ENCODE measurements at places on chromosomes 6 and 20.

- no peaks in the 10 kb centered on the region for H3K4me1 ChIP-seq
- no peak overlapping the region for H3K4me3 ChIP-seq
- no peaks in the 10 kb centered on the region for H3K36me3 ChIP-seq
- no peaks in the 10 kb centered on the region for H3K27me3 ChIP-seq
- H3K27ac ChIP-seq, result no peak overlapping the region
- no peak for DNase-seq
Measured at GRCh38 chr6:115120391-115120790, 777.6 kb upstream of the HS3ST5 start.

- peaks cover 7% of the 10 kb centered on the region for H3K36me3 ChIP-seq
- no peak for DNase-seq
- no peak overlapping the region for H3K27ac ChIP-seq
- H3K4me3 ChIP-seq, result no peak overlapping the region
Measured at GRCh38 chr20:13274275-13274861, 53.3 kb downstream of the ISM1 start.

DNA sequence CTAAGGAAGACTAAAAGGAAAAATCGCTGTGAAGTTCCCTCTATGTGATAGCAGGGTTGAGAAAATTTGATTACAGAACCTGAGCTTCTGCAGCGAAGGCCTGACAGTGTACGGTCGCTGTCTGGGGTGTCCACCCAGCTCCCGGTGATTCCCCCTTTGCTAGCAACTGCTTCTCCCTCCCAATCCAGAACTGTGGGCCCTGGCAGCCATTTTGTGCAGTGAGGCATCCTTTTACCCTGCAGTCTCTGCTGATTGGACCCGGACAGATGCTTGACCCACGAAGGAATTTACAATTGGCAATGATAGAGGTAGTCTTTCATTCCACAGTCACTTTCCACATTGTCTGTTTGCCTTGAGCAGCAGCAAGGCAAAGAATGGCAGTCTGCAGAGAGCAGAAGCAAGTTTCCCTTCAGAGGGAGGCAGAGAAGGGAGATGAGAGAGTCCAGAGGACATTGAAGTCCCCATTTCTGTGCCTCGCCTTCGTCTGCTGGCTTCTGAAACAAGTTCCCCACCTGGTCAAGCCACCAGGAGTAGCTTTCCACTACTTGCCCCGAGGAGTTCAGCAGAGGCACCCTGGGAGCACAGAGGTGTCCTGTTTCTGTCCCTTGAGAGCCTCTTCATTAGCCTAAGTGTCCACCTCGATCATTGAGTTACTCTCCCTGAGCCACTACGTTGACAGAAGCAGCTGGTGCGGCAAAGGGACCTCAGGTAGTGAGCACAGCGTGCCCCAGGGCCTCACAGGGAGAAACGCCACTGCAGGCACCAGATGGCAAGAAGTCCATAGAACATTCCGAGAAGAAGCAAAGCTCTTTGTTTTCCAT lies 370.3 kb downstream of the NRN1 start:
- peaks cover 9% of the 10 kb centered on the region for H3K4me1 ChIP-seq
- DNase-seq, result no peak
- no peak overlapping the region for H3K27ac ChIP-seq
- H3K36me3 ChIP-seq, result peaks cover 14% of the 10 kb centered on the region

DNA sequence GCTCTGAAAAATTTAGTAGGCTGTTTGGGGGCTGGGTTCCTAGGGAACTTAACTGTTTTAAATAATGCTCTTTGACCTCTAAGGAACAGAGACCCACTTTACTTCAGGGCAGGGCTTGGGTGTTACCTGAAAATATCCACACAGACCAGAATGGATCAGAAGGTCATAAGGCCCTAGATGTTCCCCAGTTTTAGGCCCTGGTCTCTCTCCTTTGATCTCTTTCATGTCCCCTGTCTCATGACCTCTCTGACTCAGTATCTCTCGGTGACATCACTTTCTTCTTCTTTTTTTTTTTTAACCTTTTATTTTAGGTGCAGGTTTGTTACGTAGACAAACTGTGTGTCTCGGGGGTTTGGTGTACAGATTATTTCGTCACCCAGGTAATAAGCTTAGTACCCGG lies 272.1 kb upstream of the SGK1 start:
- H3K36me3 ChIP-seq, result no peaks in the 10 kb centered on the region
- H3K27ac ChIP-seq, result no peak overlapping the region
- H3K4me1 ChIP-seq, result peaks cover 2% of the 10 kb centered on the region

DNA sequence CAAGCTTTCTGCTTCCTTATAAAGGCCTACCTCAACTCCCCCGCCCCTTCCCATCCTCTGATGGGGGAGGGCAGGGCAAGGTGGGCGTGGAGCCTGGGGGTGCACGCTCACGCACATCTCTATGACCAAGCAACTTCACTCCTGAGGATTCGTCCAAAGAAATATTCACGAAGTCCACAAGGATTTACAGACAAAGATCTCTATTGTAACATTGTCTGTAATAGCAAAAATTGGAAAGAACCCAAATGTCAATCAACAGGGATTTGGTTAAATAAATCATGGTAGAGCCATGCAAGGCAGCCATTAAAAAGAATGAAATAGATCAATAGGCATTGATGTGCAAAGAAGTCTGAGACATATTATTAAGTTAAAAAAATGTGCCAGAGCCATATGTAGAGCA lies 130.4 kb upstream of the AFDN start:
- H3K4me3 ChIP-seq, result no peak overlapping the region
- H3K27ac ChIP-seq, result no peak overlapping the region
- no peaks in the 10 kb centered on the region for H3K36me3 ChIP-seq
- peaks cover 18% of the 10 kb centered on the region for H3K4me1 ChIP-seq
- H3K27me3 ChIP-seq, result peaks cover 33% of the 10 kb centered on the region
- no peak for DNase-seq

DNA sequence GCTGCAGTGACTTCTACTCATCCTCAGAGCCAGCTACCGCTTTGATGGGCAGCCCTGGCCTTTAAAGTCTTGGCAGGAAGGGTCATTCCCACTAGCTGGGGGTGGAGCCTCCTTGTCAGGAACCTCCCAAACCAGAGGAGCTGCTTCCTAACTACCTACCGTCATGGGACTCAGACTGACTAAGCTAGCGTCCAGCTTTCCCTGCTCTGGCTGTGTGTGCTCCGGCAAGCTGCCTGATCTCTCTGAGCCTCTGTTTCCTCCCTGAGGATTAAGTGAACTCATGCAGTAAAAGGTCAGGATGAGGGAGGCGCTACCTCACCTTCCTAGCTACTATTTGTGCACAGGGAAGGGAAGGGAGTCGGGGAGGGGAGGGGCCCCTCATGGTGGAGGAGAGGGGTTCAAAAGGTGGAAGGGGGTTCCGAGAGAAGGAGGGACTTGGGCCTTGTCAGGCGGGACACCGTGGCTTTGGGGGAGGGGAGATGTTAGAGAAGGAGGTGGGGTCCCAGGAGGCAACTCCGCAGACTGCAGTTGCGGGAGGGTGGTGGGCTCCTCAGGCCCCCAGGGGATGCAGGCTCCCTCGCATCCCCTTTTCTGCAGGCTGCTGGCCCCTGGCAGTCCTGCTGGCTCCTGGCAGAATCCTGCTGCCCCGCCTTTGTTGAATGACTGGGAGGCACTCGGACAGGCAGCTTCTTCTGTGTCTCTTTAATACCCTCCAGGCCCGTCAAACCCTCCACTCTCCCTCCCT lies 9.8 kb downstream of the DUSP15 start:
- no peaks in the 10 kb centered on the region for H3K36me3 ChIP-seq
- DNase-seq, result no peak
- H3K27ac ChIP-seq, result no peak overlapping the region
- H3K4me1 ChIP-seq, result peaks cover 23% of the 10 kb centered on the region
- H3K27me3 ChIP-seq, result peaks cover 28% of the 10 kb centered on the region
- H3K4me3 ChIP-seq, result peak overlapping the region; percentile 26

DNA sequence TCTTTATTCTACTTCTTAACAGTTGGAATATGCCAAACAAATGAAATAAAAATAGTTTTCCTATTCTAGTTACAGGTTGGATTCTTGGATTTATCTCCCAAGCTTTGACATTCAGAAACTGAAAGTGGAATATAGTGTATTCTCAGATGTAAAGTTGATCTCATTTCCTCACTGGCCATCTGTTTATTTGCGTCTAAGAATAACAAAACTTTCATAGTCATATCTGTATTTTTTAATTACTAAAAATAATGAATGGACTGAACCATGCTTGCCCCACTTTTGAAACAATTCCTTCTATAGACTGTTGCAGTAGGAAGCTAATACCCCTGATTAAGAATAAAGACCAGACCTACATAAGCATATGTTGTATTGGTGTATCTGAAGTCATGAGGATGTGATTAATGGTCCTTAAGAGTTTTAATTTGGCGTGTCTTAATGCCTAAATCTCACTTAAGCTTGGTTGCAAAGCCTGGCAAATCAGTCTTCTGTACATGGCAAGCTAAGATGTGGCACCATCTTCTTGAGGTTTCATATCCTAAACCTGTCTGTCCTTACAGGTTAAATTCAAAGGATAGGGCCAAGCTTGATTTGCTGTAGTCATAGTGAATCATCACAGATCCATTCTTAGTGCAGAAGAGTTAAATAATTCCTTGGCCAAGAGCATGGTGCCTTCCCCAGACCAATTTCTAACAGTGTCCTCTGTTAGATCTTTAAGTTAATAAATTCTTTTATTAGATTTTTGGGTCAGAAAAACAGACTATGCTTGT lies 58.9 kb downstream of the FOXO3 start:
- H3K27ac ChIP-seq, result no peak overlapping the region
- H3K27me3 ChIP-seq, result no peaks in the 10 kb centered on the region
- H3K4me1 ChIP-seq, result peaks cover 16% of the 10 kb centered on the region
- no peaks in the 10 kb centered on the region for H3K36me3 ChIP-seq
- DNase-seq, result no peak

DNA sequence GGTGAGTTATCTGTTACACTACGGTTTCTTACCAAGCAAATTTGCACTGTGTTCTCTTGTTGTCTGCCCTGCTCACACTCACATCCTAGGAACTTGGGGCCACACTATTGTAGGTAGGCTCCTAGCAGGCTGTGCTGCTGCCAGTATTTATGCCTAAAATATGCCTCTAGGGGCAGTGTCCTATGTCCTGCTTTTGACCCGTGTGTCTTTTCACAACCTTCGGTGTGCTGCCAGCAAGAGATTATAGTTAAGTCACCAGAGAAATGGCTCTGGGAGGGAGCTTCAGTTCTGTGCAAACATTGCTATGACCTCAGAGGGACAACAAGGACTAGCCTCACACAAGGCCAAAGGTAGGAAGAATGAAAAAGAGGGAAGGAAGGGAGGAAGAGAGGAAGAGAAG lies 8.9 kb upstream of the TAAR5 start:
- no peak overlapping the region for H3K27ac ChIP-seq
- no peak for DNase-seq
- H3K27me3 ChIP-seq, result peaks cover 25% of the 10 kb centered on the region
- no peaks in the 10 kb centered on the region for H3K4me1 ChIP-seq

GRCh38 chr20:50618537-50618936 lies 72.8 kb downstream of the RIPOR3 start:
- H3K36me3 ChIP-seq, result no peaks in the 10 kb centered on the region
- no peak for DNase-seq
- H3K4me1 ChIP-seq, result no peaks in the 10 kb centered on the region
- no peaks in the 10 kb centered on the region for H3K27me3 ChIP-seq

GRCh38 chr6:125511809-125512396 lies 210.1 kb upstream of the HDDC2 start:
- no peak overlapping the region for H3K27ac ChIP-seq
- DNase-seq, result no peak
- H3K36me3 ChIP-seq, result no peaks in the 10 kb centered on the region
- H3K4me1 ChIP-seq, result no peaks in the 10 kb centered on the region
- peaks cover 4% of the 10 kb centered on the region for H3K27me3 ChIP-seq

DNA sequence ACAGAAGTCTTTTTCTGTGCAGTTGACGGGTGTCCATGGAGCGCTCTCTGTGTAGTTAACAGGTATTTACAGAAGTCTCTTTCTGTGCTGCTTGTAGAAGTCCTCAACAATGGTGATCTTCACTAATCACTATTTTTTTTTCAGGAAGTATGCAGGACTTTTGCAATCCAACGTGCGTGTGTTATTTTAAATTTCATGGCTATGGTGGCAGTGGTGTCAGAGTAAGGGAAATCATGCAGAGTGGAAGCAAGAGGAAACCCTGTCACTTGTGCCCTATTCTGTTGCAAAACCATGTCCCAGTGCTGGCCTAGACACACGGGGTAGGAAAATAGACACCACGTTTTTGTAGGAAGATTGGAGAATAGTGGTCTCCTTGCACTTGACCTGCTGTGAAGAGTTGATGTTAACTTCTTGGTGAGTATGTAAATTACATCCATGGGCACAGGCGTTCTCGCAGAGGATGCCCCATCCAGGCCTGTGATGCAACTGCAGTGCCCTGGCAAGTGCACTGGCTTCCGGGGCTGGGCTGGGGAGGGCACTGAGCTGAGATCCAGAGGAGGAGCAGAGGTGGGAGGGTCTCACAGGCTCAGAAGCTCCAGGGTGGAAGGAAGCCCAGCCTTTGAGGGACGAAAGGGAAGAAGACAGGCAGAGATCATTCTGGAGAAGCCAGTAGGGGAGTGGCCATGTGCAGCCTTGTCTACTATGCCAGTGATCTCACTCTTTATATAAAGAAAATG lies 146.5 kb downstream of the SYCP2 start:
- DNase-seq, result no peak
- H3K27ac ChIP-seq, result no peak overlapping the region
- no peak overlapping the region for H3K4me3 ChIP-seq

DNA sequence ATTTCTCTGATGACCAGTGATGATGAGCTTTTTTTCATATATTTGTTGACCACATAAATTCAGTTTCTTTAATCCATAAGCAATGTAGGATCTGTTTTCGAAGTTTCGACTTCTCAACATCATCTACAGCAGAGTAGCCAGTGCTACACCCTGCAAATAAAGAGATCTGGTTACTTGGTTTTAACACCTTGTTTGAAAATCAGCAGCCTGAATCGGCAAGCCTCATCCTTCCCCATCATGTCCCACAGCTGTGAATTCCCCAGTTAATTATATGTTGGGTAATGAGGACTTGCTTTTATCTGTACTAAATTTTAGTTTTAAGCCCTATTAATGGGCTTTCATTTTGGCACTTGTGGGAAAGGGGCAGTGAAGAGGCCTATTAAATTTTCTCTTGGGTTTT lies 80.6 kb downstream of the BMP2 start:
- no peak overlapping the region for H3K4me3 ChIP-seq
- no peaks in the 10 kb centered on the region for H3K4me1 ChIP-seq
- H3K27ac ChIP-seq, result no peak overlapping the region
